ENCODE measurements at places on chromosomes 7 and 10.
A peak's percentile ranks its signal among the peaks of the same experiment; 100 is the strongest.

DNA sequence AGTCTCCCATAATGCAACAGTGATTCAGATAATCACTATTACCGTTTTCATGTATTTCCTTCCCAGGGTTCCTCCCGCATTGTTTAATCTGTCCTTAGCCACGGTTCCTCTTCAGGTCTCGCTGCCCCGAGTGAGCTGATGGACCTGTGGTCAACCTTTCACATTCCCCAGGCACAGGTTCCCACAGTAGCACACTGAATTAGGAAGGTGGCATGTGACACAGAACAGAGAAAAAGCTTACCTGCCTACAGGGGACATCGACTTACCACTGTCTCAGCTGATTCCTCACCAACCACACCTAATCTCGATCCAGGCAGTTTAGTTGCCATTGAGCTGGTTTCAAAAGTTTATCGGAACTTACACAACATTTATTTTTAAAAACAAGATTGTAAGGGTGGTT, 72.2 kb downstream of the MTURN start:
- DNase-seq = no peak

DNA sequence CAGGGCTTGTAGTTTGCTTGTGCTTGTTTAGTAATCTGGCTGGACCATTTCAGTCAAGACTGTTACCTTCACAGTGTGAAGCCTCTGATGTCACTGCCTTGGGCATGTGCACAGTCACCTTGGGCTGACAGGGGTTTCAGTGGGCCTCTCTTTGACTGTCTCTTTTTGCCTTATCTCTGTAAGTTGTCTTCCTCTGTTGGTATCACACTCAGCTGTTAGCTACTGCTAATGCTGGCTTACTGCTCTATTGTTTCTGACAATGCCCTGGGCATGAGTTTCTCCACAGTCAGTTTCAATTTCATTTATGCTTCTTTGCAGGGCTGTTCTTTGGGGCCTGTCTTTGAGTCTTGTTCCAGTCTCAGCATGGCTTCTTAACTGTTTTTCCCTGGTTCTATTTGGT, 201.9 kb upstream of the SHH start:
- no peak for DNase-seq

GRCh38 chr7:28956608-28957063, 1.5 kb downstream of the TRIL start:
- no peak for DNase-seq

GRCh38 chr10:52566471-52567246, 205.9 kb downstream of the MBL2 start:
- no peak for DNase-seq

DNA sequence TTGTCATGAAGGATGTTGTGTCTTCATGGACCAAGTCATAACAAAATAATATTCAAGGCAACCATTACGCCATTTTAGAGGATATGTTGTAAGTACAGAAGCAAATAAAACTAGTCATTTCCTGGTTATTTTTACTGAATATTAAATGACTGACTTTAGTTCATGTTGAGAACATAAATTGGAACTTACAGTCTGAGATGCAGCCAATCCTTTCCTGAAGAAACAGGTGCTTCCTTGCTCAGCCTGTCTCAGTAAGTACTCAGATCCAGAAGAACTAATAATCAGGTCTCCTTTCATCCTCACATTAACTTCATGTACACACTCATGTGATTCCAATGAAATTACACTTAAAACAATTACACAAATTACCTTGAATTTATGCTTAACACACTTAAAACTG, 12.3 kb downstream of the SEMA3A start:
- DNase-seq = no peak

- no peak for DNase-seq
Observed at GRCh38 chr7:12802070-12802469, 114.6 kb downstream of the ARL4A start.

DNA sequence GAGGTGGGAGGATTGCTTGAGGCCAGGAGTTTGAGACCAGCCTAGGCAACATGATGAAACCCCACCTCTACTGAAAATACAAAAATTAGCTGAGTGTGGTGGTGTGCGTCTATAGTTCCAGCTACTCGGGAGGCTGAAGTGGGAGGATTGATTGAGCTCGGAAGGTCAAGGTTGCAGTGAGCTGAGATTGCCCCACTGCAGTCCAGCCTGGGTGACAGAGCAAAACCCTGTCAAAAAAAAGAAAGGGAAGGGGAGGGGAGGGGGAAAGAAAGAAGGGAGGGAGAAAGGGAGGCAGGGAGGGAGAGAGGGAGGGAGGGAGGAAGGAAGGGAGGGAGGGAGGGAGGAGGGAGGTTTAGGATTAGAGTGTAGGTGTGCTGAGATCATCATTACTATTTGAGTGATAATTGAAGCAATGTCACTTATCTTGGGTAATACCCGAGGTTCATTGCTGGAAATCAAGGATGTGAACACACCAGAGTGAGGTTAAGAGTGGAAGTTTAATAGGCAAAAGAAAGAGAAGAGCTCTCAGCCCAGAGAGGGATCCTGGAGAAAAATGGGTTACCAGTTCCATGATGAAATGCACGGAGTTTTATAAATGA, 27.6 kb downstream of the VCL start:
- no peak for DNase-seq

DNA sequence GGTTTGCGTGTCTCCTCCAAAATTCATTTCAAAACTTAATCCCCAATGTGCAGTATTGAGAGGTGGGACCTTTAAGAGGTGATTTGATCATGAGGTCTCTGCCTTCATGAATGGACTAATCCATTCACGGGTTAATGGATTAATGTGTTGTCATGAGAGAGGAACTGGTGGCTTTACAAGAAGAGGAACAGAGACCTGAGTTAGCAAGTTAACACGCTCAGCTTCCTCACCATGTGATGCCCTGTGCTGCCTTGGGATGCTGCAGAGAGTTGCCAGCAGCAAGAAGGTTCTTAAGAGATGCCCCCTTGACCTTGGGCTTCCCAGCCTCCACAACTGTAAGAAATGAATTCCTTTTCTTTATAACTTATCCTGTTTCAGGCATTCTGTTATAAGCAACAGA, 3.7 kb upstream of the TCTN3 start:
- DNase-seq = peak; percentile 5

- DNase-seq = no peak
Observed at GRCh38 chr10:116183733-116184511, 89.1 kb downstream of the GFRA1 start.

DNA sequence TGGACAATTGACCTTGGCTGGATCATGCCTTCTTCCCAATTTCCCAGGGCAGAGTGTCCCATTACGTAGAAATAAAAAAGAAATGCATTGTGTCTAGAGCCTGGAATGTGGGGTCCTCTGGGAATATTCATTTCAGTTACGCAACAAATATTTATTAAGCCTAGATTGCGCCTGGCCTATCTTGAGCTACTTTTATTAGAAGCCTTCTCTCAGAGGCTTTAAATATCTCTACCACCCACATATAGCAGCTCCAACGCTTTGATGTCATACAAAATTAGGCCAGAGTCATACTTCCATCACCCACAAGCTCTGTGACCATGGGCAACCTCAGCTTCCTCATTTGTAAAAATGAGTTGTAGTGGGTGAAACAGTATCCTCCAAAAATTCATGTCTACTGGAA, 24.9 kb upstream of the CARD11 start:
- DNase-seq = peak; percentile 26
